ENCODE measurements at places on chromosomes 3 and 15.

DNA sequence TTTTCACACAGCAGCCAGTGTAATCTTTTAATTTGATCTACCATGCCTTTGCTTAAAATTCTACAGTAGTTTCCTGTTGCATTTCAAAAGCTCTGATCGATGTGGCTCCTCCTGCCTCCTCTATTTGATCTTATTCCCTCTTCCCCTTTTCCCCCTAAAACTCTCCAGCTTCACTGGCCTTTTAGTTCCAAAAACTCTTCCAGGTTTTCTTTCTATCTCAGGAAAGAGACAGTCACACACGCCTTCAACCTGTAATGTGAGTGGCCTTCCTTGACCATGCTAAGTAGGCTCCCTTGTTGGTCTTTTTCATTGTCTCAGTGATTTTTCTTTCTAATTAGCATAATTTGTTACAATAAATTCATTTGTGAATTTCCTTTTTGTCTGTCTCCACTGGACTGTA, 985 bp downstream of the TEX9 start:
- no peak for DNase-seq

DNA sequence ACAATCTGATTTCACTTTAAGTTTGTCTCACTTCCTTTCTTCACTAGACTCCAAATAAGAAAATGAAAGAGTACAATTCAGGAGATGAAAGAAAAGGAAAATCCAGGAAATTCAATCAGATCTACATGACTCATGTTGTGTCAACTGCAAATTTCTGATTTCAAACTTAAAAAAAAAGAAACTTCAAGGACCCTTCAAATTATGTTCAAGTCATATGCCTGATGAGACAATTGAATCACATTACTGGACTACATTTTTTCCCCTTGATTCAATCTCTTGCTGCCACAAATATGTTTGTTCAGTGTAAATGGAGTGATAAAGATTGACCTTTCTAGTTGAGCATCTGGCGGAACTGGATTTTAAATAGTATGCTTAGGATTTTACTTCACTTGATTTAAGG, 37.4 kb downstream of the FRMD5 start:
- no peak for DNase-seq

DNA sequence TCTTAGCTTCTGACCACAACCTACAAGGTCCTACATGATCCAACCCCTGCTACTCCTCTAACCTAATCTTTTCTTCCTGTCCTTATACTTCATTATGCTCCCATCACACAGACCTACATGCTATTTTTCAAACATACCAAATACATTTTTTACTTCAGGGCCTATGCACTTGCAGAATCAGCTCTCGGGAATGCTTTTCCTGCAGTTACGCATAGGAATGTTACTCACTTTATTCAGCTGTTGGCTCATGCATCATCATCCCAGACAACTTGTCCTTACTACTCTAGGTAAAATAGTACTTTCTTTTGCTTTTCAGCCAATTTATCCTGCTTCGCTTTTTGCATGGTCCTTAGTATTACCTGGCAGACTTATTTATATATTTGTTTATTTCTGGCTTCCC, 105.6 kb downstream of the OXSM start:
- no peak for DNase-seq

- no peak for DNase-seq
These were observed 142.0 kb upstream of the CBLB start for GRCh38 chr3:106010829-106011228.

GRCh38 chr3:128614076-128614475, 36.5 kb downstream of the RPN1 start:
- DNase-seq: no peak

All from iPS DF 6.9 (cell line).